ENCODE measurements at places on chromosomes 7 and 10. TPM values are rescaled to one million over a fixed set of nuclear protein-coding genes. Genes with fewer than 3 reads are reported as not detected.

Gene PRLHR
- not detected for total RNA-seq

Gene GNAT3
- not detected for total RNA-seq

Gene ZNF365
- total RNA-seq = 3.3 TPM

Gene CYP2C9
- total RNA-seq = not detected

Measured in A375 (cell line).